Vagina (tissue), 2 donors: ENCODE measurements at places on chromosomes 4 and X.

DNA sequence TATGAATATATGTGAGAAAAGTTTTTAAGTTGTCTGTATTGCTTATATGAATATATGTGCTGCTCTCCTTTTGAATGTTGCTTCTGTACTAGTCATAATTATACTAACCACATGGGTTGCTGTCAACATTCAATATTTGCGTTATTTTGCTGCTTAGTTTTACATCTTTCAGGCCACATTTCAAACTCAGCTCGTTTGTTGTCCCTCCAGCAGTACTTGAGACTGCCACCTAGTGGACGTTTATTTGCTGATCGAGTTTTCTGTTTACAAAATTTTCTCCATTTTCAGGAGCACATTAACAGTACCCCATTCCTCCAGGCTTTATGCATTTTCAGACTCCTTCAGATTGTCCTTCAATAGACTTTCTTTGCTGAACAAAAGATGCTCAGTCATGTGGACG, 75.8 kb downstream of the NUDT11 start:
- DNase-seq: no peak

DNA sequence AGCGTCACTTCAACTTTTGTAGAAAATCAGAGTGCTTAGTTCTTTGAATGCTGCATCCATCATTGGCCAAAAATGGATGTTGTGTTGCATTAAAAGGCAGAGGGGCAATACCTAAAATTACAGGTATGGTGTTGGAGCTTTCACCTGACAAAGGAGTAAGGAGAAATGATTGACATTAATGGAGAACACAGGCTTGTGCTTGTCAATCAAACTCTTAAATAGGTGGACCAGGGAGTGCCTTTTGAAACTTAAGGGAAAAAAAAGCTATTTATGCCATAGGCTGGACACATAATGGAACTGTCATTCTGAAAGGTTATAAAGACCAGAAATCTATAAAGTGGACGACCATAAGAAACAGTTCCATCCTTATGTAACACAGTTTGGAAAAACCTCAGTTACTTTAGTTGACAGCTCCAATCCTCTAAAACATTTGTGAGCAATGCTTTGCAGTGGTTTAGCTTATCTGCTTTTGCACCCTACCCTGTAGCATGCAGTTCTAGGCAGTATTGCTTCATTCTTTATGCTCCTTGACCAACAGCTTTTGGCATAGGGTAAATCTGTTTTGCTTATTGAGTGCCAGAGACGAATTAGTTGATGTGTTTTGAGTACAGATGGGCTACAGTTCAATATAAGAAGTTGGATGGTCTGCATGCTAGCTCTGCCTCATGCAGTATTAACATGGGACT, 2.4 kb downstream of the HADH start:
- DNase-seq: no peak

- DNase-seq: no peak
These were observed 9.0 kb downstream of the MPC1L start for GRCh38 chrX:40632199-40632598.

GRCh38 chr4:39429476-39430334, 23.0 kb downstream of the KLB start:
- no peak for DNase-seq

DNA sequence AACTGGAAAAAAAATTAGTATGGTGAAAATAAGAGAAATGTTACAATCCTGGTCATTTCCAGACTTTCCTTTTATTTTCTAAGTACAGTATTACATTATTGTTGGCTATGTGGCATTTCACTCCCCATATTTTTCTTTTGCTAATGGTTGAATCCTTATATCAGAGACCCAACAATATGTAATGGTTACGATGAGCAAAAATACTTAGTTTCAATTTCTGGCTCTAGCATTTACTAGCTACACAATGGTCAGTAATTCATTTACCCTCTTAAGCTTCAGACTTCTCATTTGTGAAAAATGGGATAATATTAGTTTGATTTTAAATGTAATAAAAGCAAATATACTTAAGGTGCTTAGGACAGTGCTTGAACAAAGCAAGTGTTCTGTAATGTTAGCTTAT, 942.9 kb upstream of the PABPC4L start:
- no peak for DNase-seq

GRCh38 chr4:154720618-154721267, 23.1 kb upstream of the LRAT start:
- DNase-seq: no peak
